SJSA1 (cell line): ENCODE measurements at places on chromosomes 2 and 18. TPM values are rescaled to one million over a fixed set of nuclear protein-coding genes. Genes with fewer than 3 reads are reported as not detected.

TMX3 gene
- total RNA-seq: 118 and 130 TPM in 2 replicates

TRIM54 gene
- not detected in 2 replicates for total RNA-seq

GALNT14 gene
- total RNA-seq: 0.21 TPM in 1 of 2 replicates, not detected in the other

GRCh38 chr2:47095349-47096020, 59.6 kb downstream of the STPG4 start:
- DNase-seq: no peak
- H3K4me3 ChIP-seq: no peak overlapping the region
- no peaks in the 10 kb centered on the region for H3K36me3 ChIP-seq
- H3K27me3 ChIP-seq: no peaks in the 10 kb centered on the region
- H3K27ac ChIP-seq: no peak overlapping the region

- peaks cover 67% of the 10 kb centered on the region for H3K36me3 ChIP-seq
- H3K4me3 ChIP-seq: no peak overlapping the region
- no peaks in the 10 kb centered on the region for H3K27me3 ChIP-seq
- H3K4me1 ChIP-seq: peaks cover 36% of the 10 kb centered on the region
- no peak overlapping the region for H3K27ac ChIP-seq
- no peak for DNase-seq
Observed at GRCh38 chr18:54163453-54163852, 61.0 kb downstream of the MBD2 start.

DNA sequence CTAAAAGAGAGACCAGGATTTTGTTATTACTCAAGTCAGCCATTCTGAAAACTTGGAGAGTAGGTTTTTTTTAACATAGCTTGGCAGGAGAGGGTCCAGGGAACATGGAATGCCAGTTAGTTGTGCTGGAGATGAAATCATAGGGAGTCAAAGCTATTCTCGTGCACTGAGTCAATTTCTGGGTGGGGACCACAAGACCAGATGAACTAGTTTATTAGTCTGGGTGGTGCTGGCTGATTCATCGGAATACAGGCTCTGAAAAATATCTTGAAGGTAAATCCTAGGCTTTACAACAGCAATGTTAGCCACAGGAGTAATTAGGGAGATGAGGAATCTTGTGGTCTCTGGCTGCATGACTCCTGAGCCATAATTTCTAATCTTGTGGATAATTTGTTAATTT, 921.4 kb downstream of the TRIB2 start:
- no peak overlapping the region for H3K27ac ChIP-seq
- H3K27me3 ChIP-seq: no peaks in the 10 kb centered on the region
- DNase-seq: no peak
- H3K4me3 ChIP-seq: no peak overlapping the region
- no peaks in the 10 kb centered on the region for H3K4me1 ChIP-seq

- H3K27ac ChIP-seq: no peak overlapping the region
- no peak overlapping the region for H3K4me3 ChIP-seq
- DNase-seq: peak; percentile 32
- no peaks in the 10 kb centered on the region for H3K36me3 ChIP-seq
- no peaks in the 10 kb centered on the region for H3K27me3 ChIP-seq
Observed at GRCh38 chr2:241768850-241769249, 7.8 kb upstream of the GAL3ST2 start.

DNA sequence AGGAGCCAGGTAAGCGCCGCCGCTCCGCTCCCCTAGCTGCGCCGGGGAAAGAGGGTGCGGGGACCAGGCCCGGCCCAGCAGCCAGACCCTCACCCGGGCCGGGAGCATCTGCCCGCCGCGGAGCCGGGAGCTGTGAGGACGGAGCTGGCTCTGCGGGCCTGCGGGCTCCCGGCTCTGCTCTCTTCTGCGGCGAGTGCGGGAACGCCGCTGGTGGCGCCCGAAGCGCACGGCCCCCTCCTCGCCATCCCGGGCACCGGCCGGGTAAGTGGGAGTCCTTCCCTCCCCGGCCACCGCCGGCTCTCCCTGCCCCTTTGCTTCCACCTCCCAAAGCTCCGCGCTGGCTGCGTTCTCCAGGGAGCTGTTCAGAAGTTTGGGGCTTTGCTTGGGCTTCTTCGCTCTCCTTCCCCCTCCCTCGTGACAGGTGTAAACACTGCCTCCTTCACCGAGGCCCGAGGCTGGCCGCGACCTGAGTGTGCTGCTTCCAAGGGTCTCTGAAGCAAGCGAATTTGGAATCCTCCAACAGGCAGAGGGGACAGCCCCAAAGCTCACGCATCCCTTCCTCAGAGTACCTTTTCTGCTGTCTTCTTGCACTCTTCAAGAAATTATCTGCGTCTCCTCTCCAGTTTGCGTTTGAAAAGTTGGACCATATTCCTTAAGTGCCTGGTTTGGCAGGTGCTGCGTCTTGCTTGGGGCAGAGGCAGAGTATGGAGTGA, 632 bp downstream of the AFTPH start:
- no peak for DNase-seq
- peaks cover 11% of the 10 kb centered on the region for H3K27me3 ChIP-seq
- H3K4me1 ChIP-seq: peaks cover 6% of the 10 kb centered on the region
- H3K27ac ChIP-seq: 0 out of 2 replicates have a peak overlapping the region, but pooled peaks have one; percentile 4

- no peaks in the 10 kb centered on the region for H3K36me3 ChIP-seq
- no peaks in the 10 kb centered on the region for H3K27me3 ChIP-seq
- H3K4me1 ChIP-seq: no peaks in the 10 kb centered on the region
- H3K27ac ChIP-seq: no peak overlapping the region
- no peak for DNase-seq
Observed at GRCh38 chr2:40914666-40915065, 462.8 kb upstream of the SLC8A1 start.

DNA sequence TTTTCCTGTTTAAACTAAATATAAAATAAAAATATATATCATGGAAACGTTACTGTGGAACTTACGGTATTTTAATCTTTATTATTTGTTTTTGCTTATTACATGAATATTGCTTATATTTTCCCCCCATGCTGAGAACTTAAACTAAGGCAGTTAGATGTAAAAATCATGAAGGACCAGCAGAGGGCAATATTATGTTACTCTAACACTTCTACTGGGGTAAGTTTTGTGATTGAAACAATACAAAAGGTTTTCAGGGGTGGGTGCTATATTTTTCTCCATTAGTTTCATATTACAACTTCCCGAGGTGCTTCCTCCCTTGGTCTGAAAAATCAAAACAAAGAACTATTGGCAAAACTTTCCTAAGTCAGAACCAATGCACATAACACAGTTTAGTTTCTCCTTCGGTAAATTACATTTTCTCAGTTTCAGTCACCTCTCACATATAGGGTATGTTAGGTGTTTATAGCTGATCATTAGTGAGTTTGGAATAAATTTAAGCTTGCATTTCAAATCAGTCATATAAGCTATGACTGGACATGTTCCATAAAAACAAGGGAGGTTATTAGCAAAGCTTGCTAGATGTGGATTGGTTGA, 54.8 kb downstream of the ZNF407 start:
- no peaks in the 10 kb centered on the region for H3K27me3 ChIP-seq
- H3K36me3 ChIP-seq: no peaks in the 10 kb centered on the region
- peaks cover 4% of the 10 kb centered on the region for H3K4me1 ChIP-seq
- DNase-seq: no peak
- H3K4me3 ChIP-seq: no peak overlapping the region
